HS-27A (cell line): ENCODE measurements at places on chromosomes 4 and X.

- DNase-seq, result no peak
These were observed 69.9 kb downstream of the MFAP3L start for GRCh38 chr4:169956091-169956843.

- no peak for DNase-seq
These were observed 330.5 kb upstream of the GALNT7 start for GRCh38 chr4:172838111-172838510.

GRCh38 chrX:91039777-91040176, 394.9 kb upstream of the PABPC5 start:
- no peak for DNase-seq

DNA sequence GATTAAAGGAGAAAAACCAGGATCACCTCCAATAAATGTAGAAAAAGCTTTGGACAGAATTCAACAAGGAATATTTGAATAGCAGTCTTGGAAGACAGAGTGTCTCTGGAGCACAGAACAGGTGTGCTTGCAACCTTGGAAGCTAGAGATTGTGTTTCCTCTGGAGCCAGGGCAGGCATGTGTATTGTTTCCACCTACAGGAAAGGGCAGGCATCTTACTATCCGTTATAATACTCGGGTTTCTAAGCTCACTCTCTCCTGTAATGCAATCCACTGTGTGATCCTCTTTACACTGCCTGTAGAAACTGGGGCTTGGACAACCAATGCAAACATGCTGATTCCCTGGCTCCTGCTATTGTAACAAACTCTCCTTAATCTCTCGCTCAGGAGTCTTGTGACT, 14.4 kb downstream of the CCDC110 start:
- DNase-seq, result no peak

GRCh38 chr4:48078862-48079655, 55.0 kb downstream of the TXK start:
- DNase-seq, result no peak

DNA sequence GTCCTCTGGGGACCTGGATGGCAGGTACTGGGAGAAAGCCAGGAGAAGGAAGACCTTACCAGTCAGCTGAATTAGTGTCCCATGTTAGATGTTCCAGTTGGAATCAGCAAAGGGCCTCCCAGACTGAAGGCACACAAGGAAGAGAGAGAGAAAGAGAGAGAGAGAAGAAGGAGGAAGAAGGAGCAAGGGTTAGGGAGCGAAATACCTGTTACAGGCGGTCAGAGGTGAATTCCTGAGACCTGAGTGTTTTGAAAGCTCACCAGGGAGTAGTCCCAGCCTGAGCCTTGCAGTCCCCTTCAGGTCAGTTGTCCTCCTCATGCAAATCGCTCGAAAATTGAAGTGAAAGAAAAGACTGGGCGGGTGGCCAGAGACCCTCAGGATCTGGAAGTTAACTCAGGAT, 60.3 kb downstream of the USP11 start:
- no peak for DNase-seq

DNA sequence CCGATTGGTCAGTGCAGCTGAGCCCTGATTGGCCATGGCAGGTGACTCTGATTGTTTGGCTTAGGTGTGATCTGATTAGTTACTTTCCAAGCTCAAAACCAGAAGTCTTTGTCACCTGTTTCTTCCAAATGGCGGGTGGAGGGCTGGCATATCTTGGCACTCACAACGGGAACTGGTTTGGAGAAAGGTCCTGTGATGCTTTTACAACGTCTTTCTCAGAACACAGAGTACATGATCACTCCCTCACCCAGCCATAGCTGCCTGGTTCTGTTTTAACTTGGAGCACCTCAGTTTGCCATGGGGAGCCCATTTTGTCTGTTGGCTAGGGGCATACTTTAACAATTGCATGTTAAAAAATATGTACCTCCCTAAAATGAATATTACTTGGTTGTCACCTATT, 13.0 kb upstream of the XK start:
- DNase-seq, result no peak

DNA sequence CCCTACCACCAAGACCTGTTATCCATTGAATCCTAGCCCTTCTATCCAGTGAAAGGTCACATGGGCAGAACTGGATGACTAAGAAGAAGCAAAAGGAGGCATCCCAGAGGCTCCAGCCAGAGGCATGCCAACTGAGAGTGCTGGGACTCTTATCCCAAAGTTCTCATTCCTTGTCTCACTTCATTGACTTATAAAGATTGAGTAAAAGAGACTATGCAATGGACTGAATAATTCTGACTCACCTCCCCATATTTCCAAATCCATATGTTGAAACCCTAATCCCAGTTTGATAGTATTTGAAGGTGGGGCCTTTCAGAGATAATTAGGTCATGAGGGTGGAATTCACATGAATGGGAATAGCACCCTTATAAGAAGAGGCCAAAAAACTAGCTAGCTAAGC, 131.4 kb downstream of the COL25A1 start:
- peak; percentile 7 for DNase-seq

- DNase-seq, result no peak
These were observed 36.2 kb downstream of the FAM241A start for GRCh38 chr4:112181358-112182000.

DNA sequence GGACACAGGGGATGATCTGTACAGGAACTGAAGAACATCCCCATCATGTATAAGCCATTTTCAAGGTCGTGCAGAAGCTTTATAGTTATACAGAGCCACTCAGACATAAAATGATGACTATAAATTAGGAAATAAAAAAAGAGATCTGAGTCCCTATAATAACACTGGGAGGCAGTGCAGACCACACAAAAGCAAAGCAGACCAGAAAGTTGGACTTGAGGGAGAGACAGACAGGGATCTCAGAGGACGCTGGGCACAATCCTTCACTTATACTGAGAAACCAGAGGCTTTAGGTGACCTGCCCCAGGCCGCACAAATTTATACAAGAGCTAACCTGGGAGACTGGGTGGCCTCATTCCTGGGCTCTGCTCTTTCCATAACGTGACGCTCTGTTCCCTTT, 70.5 kb downstream of the HADH start:
- DNase-seq, result no peak

- DNase-seq, result no peak
These were observed 474.2 kb downstream of the GBA3 start for GRCh38 chr4:23166919-23167318.

DNA sequence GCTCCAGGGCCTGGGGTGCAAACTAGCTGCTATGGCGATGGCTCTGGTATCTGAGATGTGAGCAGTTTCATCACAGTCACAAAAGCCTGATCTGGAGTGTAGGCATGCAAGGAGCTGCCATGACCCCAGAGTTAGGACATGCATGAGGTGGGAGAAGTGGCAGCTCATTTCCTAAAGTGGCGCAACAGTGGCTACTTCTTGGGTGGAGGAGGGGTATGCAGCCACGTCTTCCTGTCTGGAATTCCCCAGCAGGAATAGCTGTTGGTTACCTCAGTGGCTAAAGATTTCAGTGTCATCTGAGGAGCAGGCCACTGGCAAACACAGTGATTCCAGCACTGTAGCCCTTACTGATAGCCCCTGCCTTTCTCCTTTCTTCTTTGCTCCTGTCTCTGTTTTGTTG, 1382.5 kb downstream of the C4orf33 start:
- no peak for DNase-seq

- DNase-seq, result no peak
These were observed 48.8 kb downstream of the RAPGEF2 start for GRCh38 chr4:159151689-159152088.

DNA sequence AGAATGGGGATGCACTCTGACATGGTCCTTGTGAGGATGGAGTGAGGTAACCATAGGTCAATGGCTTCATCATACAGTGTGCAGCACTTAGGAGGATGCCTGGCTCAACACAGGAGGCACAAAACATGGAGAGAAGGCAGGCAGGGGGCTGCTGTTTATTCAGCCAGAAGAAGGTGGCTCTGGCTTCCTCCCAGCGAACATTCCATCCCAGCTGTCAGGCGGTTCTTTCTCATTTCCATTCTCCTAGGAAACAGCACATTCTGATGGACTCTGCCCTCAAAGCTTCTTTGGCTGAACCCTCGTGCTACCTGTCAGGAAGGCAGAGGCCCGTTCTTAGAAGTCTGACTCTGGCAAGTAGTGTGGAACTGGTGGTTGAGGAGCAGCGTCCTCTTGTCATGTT, 18.6 kb downstream of the STK32B start:
- DNase-seq, result no peak

GRCh38 chr4:10664408-10664807, 20.2 kb downstream of the CLNK start:
- DNase-seq, result no peak

DNA sequence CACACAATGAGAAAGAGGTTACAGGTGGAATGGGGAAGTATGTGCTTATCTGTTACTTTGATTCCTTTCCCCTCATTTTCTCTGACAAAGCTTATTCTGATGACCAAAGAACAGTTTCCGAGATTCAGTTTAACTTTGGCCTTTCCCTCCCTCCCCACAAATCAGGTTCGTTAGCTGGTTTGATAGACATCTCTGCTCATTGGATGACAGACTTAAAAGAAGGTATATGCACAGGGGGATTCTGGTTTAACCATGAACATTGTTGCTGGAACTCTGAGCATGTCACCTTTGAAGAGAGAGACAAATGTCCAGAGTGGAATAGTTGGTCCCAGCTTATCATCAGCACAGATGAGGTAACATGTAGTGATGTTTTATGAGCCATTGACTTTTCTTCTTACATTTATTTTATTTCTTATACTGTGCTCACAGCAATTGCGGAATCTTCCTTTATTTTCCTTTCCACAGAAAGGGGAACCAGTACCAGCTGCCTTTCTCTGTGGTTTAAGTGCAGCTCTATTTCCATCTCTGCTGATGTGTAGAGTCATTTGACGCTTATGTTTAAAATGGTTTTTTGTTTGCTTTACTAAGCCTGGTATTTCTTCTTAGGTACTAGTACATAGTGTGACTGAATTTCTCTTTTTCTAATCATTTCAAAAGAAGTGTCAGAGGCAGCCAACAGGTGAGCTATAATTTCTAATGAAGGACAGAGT, 125.0 kb downstream of the AKAP4 start:
- DNase-seq, result no peak

- DNase-seq, result no peak
These were observed 76.3 kb downstream of the TMEM156 start for GRCh38 chr4:38955957-38956356.

DNA sequence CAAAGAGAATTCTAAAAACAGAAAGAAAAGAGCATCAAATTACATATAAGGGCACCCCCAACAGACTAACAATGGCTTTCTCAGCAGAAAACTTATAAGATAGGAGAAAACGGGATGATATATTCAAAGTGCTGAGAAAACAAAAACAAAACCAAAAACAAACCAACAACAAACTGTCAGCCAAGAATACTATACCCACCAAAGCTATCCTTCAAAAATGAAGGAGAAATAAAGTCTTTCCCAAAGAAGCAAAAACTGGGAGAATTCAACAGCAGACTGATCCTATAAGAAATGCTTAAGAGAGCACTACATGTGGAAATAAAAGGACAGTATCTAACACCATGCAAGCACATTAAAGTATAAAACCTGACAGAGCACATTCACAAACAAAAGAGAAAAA, 168.6 kb downstream of the NEK1 start:
- DNase-seq, result no peak

DNA sequence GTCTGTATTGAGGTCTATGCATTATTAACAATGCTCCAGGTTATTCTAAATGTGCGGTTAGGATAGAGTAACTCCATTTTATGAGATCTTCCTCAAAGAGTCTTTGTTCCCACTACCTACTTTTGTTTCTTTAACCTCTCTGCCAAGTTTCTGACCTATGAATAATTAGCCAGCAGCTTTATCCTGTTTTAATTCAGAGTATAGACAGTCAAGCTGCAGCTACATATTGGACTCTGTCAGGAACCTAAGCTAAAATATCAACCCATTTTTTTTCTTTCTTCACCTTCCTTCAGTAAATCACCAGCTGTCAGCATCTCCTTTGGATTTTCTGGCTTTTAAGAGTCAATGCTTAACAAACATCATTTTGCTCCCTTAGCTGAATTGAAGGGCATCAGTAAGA, 72.3 kb downstream of the TMEM47 start:
- DNase-seq, result no peak

DNA sequence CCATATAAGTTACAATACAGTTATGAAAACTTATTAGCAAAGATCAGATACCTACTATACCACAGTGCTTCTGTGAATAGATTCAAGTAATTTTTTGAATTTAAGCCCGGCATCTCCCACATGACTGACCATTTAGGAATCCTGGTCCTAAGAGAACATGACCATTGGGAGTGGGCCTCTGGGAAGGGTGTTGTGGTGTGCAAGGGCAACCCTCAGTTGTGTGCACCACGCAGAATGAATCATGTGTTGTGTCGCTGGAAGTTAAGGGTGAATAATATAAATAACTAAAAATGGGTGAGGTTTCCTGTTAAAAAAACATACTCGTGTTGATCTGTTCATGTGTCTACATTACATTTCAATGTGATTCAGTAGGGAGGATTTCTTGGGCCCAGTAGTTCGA, 15.5 kb downstream of the CPE start:
- peak; percentile 68 for DNase-seq

GRCh38 chr4:64200001-64200555, 209.2 kb downstream of the TECRL start:
- no peak for DNase-seq

DNA sequence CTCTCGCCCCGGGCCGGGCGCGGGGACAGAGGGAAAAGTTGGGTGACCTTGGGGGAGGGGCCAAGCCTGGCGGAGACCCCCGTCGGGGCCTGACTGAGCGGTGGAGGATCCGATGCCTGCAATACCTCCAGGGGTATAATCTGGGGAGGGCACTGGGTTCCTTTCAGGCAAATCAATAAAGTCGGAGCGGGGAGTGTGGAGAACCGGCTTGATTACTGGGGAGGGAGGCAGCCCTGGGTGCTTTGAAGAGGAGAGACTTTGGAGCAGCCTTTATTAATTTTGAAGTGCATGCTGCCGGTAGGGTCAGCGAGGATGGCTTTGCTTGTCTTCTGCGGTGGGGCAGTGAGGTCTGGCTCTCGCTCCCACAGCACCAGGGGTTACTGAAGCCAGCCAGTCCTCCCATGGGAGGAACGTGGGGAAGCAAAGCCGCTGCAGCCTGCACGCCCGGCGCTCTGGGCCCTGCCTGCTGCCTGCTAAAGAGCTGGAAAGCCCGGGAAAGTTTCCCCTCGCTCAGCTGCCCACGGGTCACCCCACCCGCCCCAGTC, 403 bp upstream of the LGI2 start:
- no peak for DNase-seq

- DNase-seq, result peak; percentile 30
These were observed 70.8 kb downstream of the NPNT start for GRCh38 chr4:105966051-105966450.

GRCh38 chr4:169968999-169969398, 57.2 kb downstream of the MFAP3L start:
- peak; percentile 64 for DNase-seq

DNA sequence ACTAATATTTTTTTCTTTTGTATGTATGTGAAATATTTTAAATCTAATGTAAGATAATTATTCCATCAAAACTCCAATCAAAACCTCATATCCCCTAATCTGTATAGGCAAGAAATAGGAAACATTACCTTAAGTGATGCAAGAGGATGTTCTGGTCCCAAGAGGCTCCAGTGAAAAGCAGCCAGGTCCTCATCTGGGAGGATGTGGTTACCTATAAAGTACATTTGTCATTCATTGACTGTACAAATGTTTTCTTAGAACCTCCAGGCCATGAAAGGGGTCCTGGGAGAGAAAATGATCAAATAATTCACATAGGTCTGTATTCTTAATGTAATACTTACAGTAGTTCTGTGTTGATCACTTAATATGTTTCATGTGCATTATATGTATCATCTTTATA, 25.5 kb downstream of the FAM120C start:
- no peak for DNase-seq

GRCh38 chr4:28436191-28437080, 1575.8 kb downstream of the STIM2 start:
- no peak for DNase-seq

GRCh38 chr4:184329659-184330400, 112.2 kb upstream of the ENPP6 start:
- DNase-seq, result no peak
